ENCODE measurements at places on chromosomes 7 and 10. TPM values are rescaled to one million over a fixed set of nuclear protein-coding genes. Genes with fewer than 3 reads are reported as not detected.

DNA sequence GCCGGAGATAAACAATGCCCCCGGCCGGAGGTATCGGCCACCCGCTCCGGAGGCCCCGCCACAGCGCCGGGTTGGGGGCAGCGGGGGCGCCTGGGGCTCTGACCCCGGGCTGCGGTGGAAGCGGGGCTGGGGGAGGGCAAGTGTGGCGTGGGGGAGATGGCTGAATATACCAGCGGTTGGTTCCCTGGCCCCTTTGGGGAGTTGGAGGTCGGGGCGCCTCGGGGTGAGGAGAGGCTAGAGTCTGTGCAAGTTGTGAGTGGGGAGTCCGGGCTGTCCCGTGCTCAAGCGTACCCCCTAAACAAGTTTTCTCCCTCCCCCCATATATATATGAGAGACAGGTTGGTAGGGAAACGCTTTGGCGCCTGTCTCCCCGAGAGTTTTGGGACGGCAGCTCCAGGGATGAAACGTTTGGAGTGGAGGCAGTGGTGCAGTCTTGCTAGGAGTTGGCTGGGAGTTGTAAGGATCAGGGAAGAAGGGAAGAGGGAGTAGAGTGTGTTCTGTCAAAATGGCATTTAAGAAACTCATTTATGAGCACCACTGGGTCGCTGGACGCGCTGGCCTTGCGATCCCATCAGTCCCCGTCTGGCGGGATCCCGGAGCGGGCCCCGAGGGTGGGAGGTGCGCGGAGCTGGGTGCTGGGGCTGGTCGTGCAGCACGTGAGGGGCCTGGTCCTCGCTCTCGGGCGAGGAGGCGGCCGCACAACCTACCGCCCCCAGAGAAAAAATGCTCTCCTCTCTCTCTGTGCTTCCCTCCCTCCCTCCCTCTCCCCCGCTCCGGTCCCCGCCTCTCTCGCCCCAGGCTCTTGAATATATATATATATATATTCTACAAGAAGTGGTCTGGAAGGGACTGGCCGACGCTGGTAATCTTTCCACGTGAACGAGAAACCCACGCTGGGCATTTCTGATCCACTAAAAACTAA lies 1.1 kb downstream of the TET1 start:
- no peaks in the 10 kb centered on the region for H3K27me3 ChIP-seq
- H3K36me3 ChIP-seq, result peaks cover 12% of the 10 kb centered on the region
- H3K4me1 ChIP-seq, result peaks cover 4% of the 10 kb centered on the region
- DNase-seq, result peak; percentile 61

DNA sequence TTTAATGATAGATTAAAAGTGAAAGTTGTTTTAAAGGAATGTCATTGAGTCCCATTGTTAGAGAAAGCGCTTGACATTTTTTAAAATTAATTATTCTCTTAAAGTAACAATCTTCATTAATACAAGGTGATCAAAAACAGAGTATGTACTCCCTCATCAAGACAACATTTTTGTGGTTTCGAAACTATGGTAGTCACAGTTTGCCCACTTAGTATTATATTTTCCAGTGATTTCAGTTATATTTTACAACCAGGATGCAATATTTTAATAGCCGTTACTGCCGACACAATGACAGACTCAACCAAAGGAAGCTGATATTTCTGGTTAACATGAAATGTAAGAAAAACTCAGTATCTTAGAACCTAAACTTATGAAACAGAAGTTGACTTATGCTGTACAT lies 31.3 kb downstream of the MKX start:
- H3K4me3 ChIP-seq, result no peak overlapping the region
- no peak overlapping the region for H3K27ac ChIP-seq
- DNase-seq, result no peak
- H3K4me1 ChIP-seq, result no peaks in the 10 kb centered on the region
- no peaks in the 10 kb centered on the region for H3K36me3 ChIP-seq

DNA sequence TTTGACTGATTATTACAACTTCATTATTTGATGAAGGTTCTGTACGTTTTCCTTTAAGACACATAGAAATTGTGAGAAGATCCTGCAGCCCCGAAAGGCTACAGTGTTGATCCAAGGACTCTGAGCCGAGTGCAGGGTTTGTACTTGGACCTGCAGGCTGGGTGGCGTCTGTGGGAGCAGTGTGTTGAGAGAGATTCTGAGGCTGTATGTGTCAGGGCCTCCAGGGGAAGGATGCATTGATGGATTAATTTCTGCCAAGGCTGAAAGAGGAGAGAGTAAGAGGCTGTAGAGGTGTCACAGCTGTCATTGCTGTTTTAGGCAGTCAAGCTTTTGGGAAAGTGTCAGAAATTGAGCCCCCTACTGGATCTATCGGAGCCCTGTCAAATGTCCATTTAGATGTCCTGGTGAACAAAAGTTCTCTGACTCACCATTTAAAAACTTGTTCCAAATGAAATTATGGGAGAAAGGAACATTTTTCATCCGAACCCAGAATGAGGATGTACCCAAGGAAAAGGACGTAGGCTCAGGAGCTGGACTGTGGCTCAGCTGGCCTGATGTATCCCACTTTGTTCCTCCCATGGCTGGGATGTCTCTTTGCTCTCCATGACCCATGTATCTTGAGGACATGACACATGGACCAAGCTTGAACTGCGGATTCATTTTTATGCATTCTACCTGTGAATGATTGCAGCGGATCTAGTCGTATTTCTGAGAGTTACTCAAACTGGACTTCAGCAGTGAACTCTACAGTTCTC lies 102.2 kb downstream of the TCF7L2 start:
- peaks cover 4% of the 10 kb centered on the region for H3K36me3 ChIP-seq
- H3K4me3 ChIP-seq, result no peak overlapping the region
- no peak for DNase-seq
- peaks cover 33% of the 10 kb centered on the region for H3K4me1 ChIP-seq

GRCh38 chr10:53601260-53601875 lies 828.8 kb upstream of the MBL2 start:
- H3K27me3 ChIP-seq, result no peaks in the 10 kb centered on the region
- H3K4me1 ChIP-seq, result peaks cover 3% of the 10 kb centered on the region
- H3K27ac ChIP-seq, result no peak overlapping the region
- no peak overlapping the region for H3K4me3 ChIP-seq
- DNase-seq, result no peak

- H3K4me3 ChIP-seq, result peak overlapping the region; percentile 61
- no peaks in the 10 kb centered on the region for H3K4me1 ChIP-seq
- H3K27ac ChIP-seq, result no peak overlapping the region
- peaks cover 7% of the 10 kb centered on the region for H3K36me3 ChIP-seq
- DNase-seq, result peak; percentile 41
- H3K27me3 ChIP-seq, result peaks cover 24% of the 10 kb centered on the region
Measured at GRCh38 chr10:6200734-6201515, 1.8 kb upstream of the PFKFB3 start.

PLAU gene
- total RNA-seq, result 15.0 TPM
